Stomach (tissue), 19 donors: ENCODE measurements at places on chromosomes 7 and 10. TPM values are rescaled to one million over a fixed set of nuclear protein-coding genes. Genes with fewer than 3 reads are reported as not detected.
A peak's percentile ranks its signal among the peaks of the same experiment; 100 is the strongest.

GRCh38 chr7:138164804-138165203 is 88.5 kb downstream of the AKR1D1 start:
- no peak for DNase-seq
- no peaks in the 10 kb centered on the region for H3K27me3 ChIP-seq
- no peak overlapping the region for H3K27ac ChIP-seq
- no peaks in the 10 kb centered on the region for H3K4me1 ChIP-seq
- H3K36me3 ChIP-seq, result no peaks in the 10 kb centered on the region

DNA sequence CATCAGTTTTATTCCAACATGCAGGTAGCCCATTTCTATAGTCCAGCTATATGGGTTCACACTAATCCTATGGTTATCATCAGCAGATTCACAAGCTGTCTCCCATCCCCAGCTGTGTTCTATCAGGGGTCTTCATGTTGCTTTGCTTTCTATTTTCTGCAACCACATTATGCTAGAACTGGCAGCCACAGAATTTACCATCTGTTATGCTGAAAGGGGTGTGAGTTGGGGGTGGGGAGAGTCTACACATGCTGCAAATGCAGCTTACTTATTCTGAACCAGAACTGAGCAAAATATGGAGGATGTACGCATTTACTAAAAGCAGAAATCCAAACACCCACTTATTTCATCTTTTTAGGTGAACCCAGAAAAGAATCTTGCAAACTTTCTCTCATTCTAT is 32.9 kb downstream of the SHTN1 start:
- H3K4me3 ChIP-seq, result no peak overlapping the region
- H3K27me3 ChIP-seq, result no peaks in the 10 kb centered on the region
- peaks cover 11% of the 10 kb centered on the region for H3K36me3 ChIP-seq
- H3K27ac ChIP-seq, result no peak overlapping the region
- no peak for DNase-seq
- H3K4me1 ChIP-seq, result no peaks in the 10 kb centered on the region

DNA sequence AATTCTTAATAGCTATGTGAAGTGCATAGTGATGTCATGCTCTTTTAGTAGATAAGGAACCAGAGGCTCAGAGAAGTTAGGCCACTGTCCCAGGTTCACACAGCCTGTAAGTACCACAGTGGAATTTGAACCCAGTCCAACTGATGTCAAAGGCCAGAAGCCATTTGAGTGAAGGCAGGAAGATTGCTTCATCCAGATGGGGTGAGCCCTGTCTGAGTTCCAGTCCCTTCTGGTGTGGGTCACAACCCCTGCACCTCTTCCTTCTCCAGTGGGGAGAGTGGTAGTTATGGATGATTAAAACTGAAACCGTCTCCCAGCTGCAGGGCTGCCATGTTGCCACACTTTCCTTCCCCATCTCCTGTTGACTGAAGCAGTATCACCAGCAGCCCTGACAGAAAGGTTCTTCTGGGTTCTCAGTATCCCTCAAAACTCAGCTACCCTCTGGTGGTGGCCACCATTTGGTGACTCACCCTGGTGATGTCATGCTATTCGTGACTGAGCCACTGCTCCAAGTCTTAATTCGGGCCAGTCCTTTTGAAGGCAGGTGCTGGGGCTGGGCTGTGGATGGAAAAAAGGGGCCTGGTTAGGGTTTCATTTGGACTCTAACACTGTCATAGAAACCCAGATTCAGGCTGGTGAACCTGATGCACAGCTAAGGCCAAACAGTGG is 1.5 kb upstream of the C10orf95 start:
- H3K4me1 ChIP-seq, result peaks cover 57% of the 10 kb centered on the region
- peaks cover 9% of the 10 kb centered on the region for H3K36me3 ChIP-seq
- DNase-seq, result no peak
- H3K27ac ChIP-seq, result peak overlapping the region; percentile 94
- H3K27me3 ChIP-seq, result no peaks in the 10 kb centered on the region

DNA sequence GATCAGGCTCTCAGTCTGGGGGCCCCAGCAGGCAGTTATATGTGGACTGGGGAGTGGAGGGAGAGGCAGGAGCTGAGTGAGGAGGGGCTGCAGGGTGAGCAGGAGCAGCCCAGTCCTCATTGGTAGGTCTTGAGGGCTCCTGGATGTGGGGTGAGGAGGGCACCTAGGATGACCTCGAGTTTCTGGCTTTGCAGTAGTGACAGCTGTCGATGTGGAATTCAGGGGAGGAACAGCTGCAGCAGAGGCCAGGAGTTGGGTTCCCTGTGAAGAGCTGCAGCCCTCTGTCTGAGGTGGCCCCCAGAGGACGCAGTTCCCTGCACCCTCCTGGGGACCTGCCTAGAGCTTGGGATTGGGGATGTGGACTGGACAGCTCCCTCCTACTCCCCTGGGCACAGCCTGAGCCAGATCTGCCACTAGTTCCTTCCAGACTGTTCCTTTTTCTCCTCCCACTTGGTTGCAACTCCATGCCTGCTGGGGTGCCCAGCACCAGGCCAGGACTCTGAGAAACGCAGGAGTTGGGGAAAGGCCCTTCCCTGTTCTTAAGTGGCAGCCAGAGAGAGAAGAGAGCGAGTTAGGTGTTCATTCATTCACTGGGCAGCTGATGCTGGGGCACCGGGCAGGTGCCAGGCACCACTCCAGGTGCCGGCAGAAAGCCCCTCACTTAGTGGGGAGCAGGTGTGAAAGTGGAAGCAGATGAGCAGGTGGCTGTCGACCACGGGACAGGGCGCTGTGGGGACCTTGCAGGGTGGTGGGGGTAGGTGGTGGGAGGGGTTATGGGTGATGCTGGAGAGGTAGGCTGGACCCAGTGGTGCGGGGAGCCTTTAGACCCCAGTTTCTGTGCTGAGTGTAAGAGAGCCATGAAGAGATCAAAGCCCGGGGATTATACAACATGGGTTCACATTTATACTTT is 57.9 kb downstream of the PRF1 start:
- H3K27me3 ChIP-seq, result no peaks in the 10 kb centered on the region
- no peak overlapping the region for H3K4me3 ChIP-seq
- no peak overlapping the region for H3K27ac ChIP-seq
- DNase-seq, result no peak

DNA sequence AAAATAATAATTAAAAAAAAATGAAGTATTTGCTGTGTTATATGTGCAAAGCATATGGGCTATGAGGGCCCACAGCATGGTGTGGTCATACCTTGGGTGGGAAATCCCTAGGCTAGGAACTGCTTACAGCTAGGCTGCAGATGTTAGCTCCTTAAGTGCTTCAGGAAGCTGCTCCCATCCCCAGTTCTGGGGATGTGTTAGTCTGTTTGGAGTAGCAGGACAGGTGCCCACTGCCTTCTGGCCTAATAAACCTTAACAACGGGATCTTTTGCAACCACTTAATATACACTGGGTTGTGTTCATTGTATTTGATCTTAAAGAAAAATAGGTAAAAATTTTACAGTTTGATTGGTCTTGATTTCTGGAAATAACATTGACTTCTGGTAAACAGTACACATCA is 46.3 kb downstream of the HK1 start:
- DNase-seq, result no peak
- H3K4me3 ChIP-seq, result no peak overlapping the region
- H3K4me1 ChIP-seq, result peaks cover 41% of the 10 kb centered on the region
- H3K27me3 ChIP-seq, result no peaks in the 10 kb centered on the region
- no peak overlapping the region for H3K27ac ChIP-seq
- H3K36me3 ChIP-seq, result no peaks in the 10 kb centered on the region

DNA sequence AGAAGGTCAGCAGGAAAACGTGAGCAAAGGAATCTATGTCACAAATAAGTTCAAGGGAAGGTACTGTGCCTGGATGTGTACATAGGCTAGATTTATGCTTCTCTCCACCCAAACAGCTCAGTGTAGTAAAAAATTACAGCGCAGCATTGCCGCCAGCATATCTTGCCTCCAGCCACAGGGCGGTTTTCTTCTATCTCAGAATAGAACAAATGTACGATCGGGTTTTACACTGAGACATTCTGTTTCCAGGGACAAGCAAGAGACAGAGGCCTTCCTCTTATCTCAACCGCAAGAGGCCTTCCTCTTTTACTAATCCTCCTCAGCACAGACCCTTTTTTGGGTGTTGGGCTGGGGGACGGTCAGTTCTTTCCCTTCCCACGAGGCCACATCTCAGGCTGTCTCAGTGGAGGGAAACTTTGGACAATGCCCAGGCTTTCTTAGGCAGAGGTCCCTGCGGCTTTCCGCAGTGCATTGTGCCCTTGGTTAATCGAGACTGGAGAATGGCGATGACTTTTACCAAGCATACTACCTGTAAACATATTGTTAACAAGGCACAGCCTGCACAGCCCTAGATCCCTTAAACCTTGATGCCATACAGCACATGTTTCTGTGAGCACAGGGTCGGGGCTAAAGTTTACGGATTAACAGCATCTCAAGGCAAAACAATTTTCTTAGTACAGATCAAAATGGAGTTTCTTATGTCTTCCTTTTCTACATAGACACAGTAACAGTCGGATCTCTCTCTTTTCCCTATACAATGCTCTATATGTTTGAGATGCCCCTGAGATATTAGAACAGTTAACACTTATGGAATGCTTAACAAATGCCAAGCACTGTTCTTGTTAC is 11.6 kb upstream of the ABHD11 start:
- H3K4me1 ChIP-seq, result no peaks in the 10 kb centered on the region
- no peaks in the 10 kb centered on the region for H3K36me3 ChIP-seq
- H3K27ac ChIP-seq, result no peak overlapping the region
- H3K27me3 ChIP-seq, result no peaks in the 10 kb centered on the region

DNA sequence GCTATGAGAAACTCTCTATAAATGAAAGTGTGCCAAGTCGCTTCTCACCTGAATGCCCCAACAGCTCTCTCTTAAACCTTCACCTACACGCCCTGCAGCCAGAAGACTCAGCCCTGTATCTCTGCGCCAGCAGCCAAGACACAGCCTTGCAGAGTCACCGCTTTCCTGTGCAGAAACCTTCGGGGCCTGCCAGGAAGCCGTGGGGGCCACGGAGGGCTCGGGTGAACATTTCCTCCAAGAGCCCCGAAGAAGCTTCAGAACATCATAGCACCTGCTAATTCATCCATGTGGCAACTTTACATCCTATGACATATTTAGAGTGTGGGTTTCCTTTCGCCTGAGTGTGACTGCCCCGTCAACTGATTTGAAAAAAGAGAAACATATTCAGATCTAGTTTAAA is 55.7 kb upstream of the PRSS58 start:
- no peaks in the 10 kb centered on the region for H3K27me3 ChIP-seq
- no peak overlapping the region for H3K4me3 ChIP-seq
- no peak overlapping the region for H3K27ac ChIP-seq
- H3K4me1 ChIP-seq, result no peaks in the 10 kb centered on the region

GRCh38 chr10:61000769-61001730 is 57.1 kb upstream of the RHOBTB1 start:
- H3K4me1 ChIP-seq, result no peaks in the 10 kb centered on the region
- H3K36me3 ChIP-seq, result no peaks in the 10 kb centered on the region
- DNase-seq, result peak; percentile 69
- H3K4me3 ChIP-seq, result peak overlapping the region; percentile 58

GRCh38 chr7:97871659-97872024 is 566 bp downstream of the ASNS start:
- no peaks in the 10 kb centered on the region for H3K27me3 ChIP-seq
- peaks cover 13% of the 10 kb centered on the region for H3K4me1 ChIP-seq
- peak overlapping the region; percentile 86 for H3K27ac ChIP-seq

GRCh38 chr10:130761788-130762301 is 549.7 kb downstream of the TCERG1L start:
- H3K4me3 ChIP-seq, result no peak overlapping the region
- no peak overlapping the region for H3K27ac ChIP-seq
- DNase-seq, result no peak
- H3K27me3 ChIP-seq, result peaks cover 11% of the 10 kb centered on the region
- H3K36me3 ChIP-seq, result no peaks in the 10 kb centered on the region
- H3K4me1 ChIP-seq, result no peaks in the 10 kb centered on the region

GRCh38 chr7:67907792-67908191 is 911.2 kb downstream of the TYW1 start:
- H3K4me3 ChIP-seq, result no peak overlapping the region
- no peaks in the 10 kb centered on the region for H3K36me3 ChIP-seq
- H3K27ac ChIP-seq, result no peak overlapping the region
- no peaks in the 10 kb centered on the region for H3K4me1 ChIP-seq
- DNase-seq, result no peak

DNA sequence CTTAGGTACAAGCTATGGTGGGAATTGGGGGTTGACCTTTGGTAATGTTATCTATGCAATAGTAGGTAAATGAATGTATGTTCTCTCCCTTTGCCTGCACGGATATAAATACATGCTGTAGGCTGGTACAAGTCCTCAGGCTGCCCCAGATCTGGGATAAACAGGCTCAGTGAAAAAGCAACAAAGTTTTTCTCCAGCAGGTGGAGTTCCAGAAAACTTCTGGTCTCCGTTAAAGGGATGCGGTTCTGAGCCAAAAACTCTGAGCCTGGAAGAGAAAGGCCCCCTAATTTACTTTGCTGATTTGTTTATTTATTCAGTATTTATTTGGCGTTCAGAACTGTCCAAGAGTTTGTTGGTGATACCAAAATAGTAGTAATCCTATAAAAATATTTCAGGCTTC is 204.7 kb downstream of the ADRA2A start:
- peaks cover 4% of the 10 kb centered on the region for H3K4me1 ChIP-seq
- no peaks in the 10 kb centered on the region for H3K36me3 ChIP-seq

DNA sequence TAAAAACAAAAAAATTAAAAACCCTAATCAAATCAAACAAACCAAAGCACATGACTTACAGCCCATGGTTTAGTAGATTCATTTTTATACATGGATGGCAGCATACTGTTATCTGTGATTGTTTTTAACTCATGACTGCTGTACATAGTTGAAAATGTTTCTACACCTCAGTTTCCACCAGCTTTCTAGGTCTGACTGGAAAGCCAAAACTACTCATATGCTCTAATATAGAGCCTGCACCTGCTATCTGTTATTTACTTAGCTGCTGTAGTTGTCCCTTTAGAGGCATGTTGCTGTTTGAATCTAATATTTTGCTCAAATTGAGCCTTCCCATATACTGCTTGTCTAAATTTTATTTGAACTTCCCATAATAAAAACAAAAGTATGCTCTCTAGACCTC is 289.9 kb upstream of the LRRN3 start:
- no peak overlapping the region for H3K4me3 ChIP-seq
- H3K36me3 ChIP-seq, result no peaks in the 10 kb centered on the region

DNA sequence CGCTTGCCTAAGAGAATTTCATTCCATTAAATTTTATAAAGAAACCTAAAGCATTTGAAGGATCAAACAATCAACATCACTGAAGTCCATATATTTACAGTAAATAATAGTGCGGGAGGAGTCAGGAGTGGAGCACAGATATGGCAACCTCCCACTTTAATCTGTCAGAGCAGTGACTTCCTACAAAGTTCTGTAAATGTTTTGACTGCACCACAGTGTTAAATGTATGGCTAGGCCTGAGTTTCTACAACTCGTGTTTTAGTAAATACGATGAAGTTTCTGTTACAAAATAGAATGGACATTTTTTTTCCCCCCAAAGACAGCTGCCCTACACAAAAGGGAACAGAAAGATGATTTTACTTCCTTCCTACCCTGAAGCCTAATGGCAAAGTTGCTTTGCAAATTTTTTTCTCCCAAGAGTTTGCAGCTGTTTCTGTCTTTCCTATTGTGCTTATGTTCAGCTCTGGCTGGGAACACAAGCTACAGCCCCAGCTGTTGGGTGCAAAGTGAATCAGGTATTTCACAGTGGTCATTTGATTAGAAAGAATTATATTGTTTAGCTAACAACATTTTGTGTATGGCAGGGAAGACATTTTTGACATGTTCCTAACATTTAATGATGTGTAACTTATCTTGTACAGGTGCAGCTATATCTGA is 62.1 kb downstream of the MET start:
- no peaks in the 10 kb centered on the region for H3K36me3 ChIP-seq
- no peak for DNase-seq
- H3K4me3 ChIP-seq, result no peak overlapping the region
- peaks cover 46% of the 10 kb centered on the region for H3K4me1 ChIP-seq

The KIAA1217 gene
- 13.4 TPM for polyA plus RNA-seq

The CPEB3 gene
- 1.3 TPM for polyA plus RNA-seq

The CPXM2 gene
- polyA plus RNA-seq, result 0.62 TPM

The SPAM1 gene
- polyA plus RNA-seq, result not detected

The DNAH11 gene
- polyA plus RNA-seq, result 2.6 TPM

The STRIP2 gene
- 0.98 TPM for polyA plus RNA-seq
